HFFc6 (cell line): ENCODE measurements at places on chromosomes 1 and 21. TPM values are rescaled to one million over a fixed set of nuclear protein-coding genes. Genes with fewer than 3 reads are reported as not detected.

GRCh38 chr1:166630369-166630768, 208.9 kb upstream of the POGK start:
- no peak for DNase-seq

DNA sequence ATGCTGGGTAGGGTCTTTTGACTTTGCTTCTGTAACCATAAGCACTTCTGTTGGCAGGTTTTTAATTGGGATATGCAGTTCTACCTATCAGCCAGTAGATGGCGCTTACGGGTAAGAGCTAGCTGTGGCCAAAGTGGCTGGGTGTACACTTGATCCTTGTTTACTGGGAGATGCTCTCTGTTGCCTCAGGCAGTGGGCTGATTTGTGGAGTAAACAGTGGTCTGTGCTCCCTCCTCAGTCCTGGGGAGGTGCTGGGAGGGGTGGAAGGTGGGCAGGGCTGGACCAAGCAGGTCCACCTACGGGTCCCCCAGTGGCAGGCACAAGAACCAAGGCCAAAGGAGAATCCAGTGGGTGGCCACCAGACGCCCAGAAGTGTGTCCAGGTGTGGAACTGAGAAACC, 43.4 kb downstream of the RALGPS2 start:
- peak; percentile 15 for DNase-seq

GRCh38 chr1:38576241-38576640, 283.3 kb downstream of the RRAGC start:
- no peak for DNase-seq

- DNase-seq = no peak
Measured at GRCh38 chr1:186409091-186409490, 33.5 kb downstream of the ODR4 start.

- DNase-seq = no peak
Measured at GRCh38 chr1:8456991-8457390, 139.1 kb downstream of the SLC45A1 start.

DNA sequence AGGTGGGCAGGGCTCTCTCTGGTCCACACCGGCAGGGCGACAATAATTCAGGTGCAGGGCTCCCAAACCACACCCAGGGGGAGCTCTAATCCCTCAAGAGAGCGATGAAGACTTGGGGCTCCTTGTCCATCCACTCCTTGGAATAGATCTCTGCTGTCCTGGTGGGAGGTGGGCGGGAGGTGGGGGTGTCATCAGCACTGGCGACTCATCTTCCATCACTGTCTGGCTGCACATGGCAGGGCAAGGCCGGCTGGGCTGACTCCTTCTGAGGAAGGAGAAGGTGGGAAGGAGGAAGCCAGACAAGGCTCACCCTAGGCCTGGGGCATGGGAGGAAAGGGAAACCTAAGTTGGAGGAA, 29.3 kb downstream of the TNNT2 start:
- peak; percentile 52 for DNase-seq

GRCh38 chr1:1349256-1350012, at the start of gene DVL1:
Gene DVL1 (minus strand): TSS chr1:1349418. CDS start chr1:1349065, 353 bp downstream.
- peak; percentile 74 for DNase-seq

DNA sequence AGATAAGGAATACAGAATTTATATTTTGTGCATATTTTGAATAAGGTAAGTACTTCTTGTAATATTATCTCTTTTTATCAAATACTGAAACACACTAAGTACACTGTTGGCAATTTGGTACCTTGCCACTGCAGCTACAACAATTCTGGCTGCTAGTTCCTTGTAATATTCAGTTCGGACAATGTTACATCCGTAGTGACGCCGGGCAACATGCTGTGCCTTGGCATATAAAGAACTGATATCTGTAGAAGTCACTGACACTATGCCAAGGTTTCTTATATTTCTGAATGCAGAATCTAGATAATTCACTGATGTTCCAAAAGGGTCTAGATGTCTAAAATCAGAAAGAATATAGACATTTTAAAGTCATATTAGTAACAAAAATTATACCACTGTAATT, 17.5 kb downstream of the TRMT1L start:
- no peak for DNase-seq

DNA sequence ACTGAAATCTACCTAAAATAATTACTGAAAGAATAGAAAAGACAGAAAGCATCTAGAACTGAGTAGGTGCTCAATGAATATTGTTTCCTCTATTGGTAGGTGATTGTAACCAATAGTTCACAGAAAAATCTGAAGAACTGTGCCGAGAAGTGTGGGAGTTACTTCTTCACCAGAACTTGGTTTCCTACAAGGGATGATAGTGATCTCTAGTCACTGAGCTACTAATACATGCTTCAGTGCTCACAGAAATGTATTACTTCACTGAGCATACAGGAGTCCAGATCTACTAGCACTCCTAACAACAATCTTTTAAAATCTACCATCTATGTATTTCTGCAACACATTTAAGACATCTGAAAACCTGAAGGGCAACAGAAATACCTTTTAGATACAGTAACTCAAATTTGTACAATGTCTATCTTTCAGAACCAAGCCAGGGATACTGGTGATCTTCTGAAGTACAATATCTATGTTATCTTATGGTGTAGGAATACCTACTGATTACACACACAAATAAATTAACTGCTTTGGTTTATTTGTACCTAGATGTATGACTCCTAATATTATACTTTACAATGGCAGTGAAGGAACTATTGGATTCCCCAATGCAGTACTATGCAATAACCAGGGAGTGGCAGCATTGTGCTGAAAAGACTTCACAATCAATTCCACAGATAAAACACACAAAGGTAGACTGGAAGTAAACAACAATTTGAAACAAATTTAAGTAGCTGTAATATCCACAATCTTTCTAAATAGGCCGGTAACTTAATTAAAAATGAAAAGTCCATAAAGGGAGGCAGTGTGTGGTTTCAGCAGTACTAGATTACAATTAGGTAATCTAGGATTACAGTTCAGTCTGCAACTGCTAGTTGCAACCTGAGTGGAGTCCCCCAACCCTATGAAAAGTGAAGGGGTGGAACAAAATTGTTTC, 243.0 kb downstream of the SLC45A1 start:
- DNase-seq = peak; percentile 41

- no peak for DNase-seq
Measured at GRCh38 chr1:117925981-117926380, 3.4 kb downstream of the GDAP2 start.

DNA sequence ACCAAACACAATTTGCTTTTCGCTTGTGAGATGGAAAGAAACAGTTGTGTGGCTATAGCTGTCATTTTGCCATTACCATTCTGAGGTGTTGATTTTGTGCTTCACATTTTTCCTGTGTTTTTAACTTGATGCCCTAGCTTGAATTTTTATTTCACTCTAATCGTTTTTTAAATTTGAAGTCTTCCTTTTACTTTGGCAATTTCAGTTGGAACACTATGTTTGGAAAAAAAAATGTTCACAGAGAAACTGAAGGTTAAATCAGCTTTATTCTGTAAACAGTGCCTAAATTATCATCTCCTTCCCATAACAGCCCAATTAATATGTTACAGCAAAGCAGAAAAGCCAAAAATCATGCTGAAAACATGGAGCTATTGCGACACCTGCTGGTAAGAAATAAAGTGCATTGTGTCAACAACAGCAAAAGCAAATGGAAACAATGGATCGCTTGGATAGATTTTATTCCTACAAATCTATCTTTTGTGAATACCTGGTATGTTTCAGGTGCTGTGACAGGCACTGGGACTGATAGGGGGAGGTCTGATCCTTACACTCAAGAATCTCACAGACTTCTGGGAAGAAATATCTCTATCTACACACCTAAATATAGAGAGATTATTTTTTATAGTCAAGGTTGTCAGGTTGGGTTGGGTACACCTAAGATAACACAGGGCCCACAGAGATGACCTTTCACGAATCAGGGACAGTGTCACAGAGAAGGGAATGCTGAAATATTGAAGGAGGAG, 16.2 kb upstream of the ERICH3 start:
- DNase-seq = peak; percentile 62

DNA sequence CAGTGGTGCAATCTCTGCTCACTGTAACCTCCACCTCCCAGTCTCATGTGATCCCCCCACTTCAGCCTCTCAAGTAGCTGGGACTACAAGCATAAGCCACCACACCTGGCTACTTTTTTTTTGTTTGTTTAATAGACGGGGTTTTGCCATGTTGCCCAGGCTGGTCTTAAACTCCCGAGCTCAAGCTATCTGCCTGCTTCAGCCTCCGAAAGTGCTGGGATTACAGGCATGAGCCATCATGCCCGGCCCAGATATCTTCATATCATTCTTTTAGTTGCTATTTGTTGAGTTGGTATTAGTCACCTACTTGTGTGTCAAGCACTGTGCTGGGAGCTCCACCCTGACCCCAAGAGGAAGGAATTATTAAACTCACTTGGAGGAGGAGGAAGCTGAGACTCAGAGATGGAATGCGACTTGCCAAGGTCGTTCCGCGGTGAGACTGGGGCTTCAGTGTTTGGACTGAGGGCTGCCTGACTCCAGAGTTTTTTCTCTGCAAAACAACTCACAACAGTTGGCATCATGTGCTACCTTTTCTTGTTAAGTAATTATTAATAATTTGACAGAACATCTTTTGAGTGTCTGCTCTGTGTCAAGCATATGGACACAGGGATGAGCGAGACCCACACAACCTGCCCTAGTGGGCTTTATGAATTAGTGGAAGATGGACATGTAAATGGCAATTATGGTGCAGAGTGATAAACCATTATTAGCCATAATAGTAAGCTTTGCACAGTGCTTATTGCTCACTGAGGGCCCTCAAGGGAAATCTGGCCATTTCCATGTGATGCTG, 132.0 kb downstream of the FOXD2 start:
- DNase-seq = peak; percentile 97

DNA sequence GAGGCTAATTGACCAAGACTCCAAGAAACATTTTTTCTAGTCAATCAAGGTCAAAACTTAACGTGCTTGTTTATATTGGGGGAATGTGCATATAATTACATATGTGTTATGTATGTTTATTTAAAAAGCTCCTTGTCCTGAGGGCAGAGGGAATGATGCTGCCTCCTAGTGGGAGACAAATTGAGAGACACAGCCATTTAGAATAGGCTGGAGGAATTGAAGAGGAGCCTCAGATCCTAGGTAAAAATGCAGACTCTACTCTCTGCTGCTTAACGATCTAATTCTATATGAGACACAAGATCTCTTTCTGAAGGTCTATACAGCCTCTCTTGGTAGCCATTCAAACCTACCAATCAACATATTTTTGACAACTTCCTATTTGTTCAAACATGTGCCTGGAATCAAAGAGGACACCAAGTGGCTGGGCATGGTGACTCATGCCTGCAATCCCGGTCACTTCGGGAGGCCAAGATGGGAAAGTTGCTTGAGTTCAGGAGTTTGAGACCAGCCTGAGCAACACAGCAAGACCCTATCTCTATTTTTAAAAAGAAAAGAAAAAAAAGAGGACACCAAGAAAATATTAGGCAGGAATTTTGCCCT, 136.6 kb upstream of the ZNF648 start:
- peak; percentile 4 for DNase-seq

GRCh38 chr1:217453816-217454215, 177.1 kb downstream of the GPATCH2 start:
- no peak for DNase-seq

DNA sequence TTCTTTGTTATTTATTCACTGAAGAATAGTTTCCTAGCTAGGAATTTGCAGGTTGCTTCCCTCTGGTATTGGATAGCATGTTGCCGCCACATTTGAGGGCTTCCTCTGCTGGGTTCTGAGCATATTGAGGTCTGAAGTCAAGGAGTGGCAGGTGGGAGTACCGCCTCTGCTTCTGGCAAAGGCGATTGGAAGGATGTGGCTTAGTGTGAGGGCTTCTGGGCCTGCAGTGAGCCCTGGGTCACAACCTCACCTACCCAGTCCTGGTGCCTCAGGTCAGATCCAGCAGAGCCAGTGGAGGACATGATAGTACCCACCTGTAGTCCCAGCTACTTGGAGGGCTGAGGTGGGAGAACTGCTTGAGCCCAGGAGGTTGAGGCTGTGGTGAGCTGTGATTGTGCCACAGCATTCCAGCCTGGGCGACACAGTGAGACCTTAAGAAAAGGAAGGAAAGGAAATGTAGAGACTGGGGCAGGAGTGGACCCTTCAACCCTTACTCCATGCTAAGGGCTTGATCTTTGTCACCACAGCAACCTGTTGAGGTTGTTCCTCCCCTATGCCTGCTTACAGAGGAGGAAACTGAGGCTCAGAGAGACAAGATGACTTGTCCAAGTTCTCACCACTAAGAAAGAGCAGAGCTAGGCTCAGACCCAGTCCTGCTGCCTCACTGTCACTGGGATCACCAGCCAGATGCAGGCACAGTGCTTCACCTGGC, 22.8 kb downstream of the A3GALT2 start:
- no peak for DNase-seq

GRCh38 chr1:118992868-118993699, 4.9 kb upstream of the TBX15 start:
- no peak for DNase-seq

GRCh38 chr1:74464037-74464436, 48.4 kb downstream of the LRRC53 start:
- no peak for DNase-seq

GRCh38 chr1:193729429-193729828, 543.0 kb upstream of the B3GALT2 start:
- DNase-seq = no peak

DNA sequence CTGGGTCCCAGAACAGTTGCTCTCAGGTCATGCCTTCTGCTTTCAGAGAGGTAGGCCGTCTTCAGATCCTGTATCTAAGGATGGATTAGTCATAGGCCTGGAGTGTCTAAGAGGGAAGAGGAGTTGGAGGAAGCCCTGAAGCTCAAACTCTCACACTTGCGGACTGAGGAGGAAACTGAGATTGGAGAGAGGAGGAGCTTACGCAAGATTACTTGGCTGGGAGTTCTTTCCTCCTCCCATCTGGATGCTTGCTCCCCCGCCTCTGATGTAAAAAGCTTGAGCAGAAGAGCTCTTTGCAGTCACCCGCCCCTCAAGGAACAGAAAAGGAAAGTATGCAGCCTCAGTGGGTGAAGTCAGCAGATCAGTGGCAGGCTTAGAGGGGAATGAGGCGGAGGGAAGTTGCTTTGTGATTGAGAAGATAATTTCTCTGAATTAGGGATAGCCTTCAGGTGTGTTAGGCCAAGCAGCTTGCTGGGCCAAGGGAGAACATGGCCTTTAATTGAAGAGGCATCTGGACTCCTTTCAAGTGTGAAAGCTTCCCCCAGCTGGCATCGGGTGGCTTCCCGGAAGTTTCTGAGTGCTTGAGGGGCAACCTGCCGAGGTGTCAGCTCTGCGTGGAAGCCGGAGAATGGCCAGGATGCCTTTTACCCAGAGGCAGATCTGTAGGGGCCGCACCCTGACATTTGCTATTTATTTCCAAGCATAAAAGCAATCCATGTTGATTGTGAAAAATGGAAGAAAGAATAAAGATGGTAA, 6.6 kb downstream of the ADORA1 start:
- DNase-seq = no peak

Gene SPRR2A
- not detected in 3 replicates for total RNA-seq

Gene ZNF683
- not detected in 3 replicates for total RNA-seq

Gene RNU1-2
- 1,916 to 3,632 TPM (median 1,968 TPM) in 3 replicates for total RNA-seq

Gene PGBD5
- total RNA-seq = not detected in 3 replicates

Gene TIE1
- 0.33 to 1.2 TPM (median 0.67 TPM) in 3 replicates for total RNA-seq

Gene PCAT6
- total RNA-seq = 2.3 to 4.0 TPM (median 3.3 TPM) in 3 replicates

Gene ADARB1
- total RNA-seq = 2.2 to 2.5 TPM (median 2.3 TPM) in 3 replicates

Gene VASH2
- total RNA-seq = 0.07 TPM in 1 of 3 replicates, not detected in the others

Gene STXBP3
- total RNA-seq = 38.4 to 44.3 TPM (median 43.5 TPM) in 3 replicates

Gene MARK1
- total RNA-seq = not detected in 3 replicates

Gene USP24
- total RNA-seq = 24.3 to 26.9 TPM (median 26.9 TPM) in 3 replicates

Gene ADGRL4
- 14.2 to 25.7 TPM (median 15.3 TPM) in 3 replicates for total RNA-seq

Gene MIXL1
- 0.45 TPM in 1 of 3 replicates, not detected in the others for total RNA-seq

Gene LAMC2
- 1.5 and 2.0 TPM in 2 replicates for total RNA-seq

Gene PRPF38B
- total RNA-seq = 19.9 to 24.1 TPM (median 22.3 TPM) in 3 replicates

Gene LHX8
- total RNA-seq = not detected in 2 replicates

Gene ZNF593
- total RNA-seq = 33.5 to 53.3 TPM (median 50.3 TPM) in 3 replicates

Gene STUM
- not detected in 3 replicates for total RNA-seq

Gene EDARADD
- total RNA-seq = 0.18 to 0.43 TPM in 2 of 3 replicates, not detected in the other

Gene TSSK3
- total RNA-seq = 0.79 to 0.82 TPM in 2 of 3 replicates, not detected in the other

Gene SIK1
- 4.2 to 4.4 TPM (median 4.2 TPM) in 3 replicates for total RNA-seq

Gene DNAH14
- 4.9 to 8.6 TPM (median 8.4 TPM) in 3 replicates for total RNA-seq
